NCI-H460 (cell line): ENCODE measurements at places on chromosomes 6 and 20.

GRCh38 chr6:170294813-170295509, 4.1 kb upstream of the DLL1 start:
- no peak for DNase-seq

GRCh38 chr20:29744071-29744470, 1513.4 kb upstream of the DEFB115 start:
- DNase-seq: no peak

DNA sequence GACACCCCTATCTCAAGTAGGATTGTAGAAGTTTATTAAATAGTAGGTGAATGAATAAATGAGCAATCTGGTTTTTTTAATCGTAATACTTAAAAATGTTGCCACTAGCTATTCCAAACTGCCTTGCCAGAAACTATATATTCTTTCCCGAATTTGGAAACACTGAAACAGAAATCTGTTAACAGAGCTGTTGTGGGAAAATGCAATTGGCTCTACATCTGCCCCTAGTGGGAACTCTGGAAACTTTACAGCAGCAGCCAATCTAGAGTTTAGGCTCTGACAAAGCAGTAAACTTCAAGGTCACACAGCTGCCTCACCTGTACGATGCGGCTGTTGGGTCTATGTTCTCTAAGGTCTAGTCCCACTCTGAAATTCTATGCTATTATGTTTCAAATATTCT, 41.7 kb downstream of the SYNE1 start:
- DNase-seq: no peak

DNA sequence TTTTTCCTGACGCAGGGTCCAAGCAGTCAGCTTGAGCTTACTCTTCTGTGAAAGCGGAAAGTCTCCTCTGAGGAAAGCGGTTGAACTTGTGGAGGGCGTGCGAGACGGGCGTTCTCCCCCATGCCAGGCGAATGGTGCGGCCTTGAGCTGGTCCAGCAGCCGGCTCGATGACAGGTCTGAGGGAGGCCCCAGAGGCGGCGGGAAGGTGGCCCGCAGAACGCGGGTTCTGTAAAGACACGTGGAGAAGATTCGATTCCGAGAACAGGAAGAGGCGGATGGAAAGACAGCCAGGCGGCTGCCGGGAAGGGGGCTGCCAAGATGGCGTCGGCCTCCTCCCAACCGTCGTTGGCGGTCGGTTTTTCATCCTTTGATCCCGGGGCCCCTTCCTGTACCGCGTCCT, 75.6 kb upstream of the TXNDC5 start:
- no peak for DNase-seq

DNA sequence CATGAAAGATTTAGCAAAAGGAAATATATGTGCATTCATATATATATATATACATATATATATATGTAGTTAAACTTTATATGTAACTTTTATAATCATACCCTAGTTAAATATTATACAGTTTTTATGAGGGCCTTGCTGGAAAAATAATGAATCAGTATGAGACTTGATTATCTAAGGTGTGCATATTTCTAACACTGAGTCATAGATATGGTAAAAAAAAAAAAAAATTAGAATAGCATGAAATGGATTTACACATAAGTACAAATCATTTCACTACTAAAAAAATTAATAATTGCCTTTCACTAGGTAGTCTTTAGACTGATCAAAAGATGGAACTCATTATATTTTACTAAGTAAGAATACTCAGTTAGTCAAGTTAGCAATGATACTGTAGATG, 51.3 kb upstream of the DST start:
- DNase-seq: no peak

DNA sequence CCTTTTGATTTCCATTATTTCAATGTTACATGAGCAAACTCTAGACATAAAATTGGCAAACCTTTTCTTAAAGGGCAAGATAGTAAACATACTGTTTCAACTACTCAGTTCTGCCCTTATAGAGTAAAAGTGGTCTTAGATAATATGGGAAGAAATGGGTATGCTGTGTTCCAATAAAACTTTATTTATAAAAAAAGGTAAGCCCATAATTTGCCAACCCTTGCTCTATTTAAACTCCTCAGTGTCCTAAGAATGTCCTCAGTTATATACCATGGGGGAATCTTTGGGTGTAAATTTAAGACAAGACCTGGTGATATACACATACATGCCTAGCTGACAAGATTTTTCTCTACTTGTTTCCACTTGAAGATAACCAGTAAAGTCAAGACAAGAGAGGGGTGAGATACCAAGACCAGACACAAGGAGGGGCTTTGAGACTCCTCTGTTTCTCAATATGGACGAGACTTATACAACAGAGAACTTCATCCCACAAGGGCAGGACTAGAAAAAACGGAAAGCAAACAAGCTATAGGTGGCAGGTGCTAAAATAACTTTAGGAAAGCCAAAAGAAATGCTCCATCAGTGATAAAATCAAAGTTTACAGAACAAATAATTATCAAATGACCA, 10.5 kb downstream of the SNX3 start:
- no peak for DNase-seq

DNA sequence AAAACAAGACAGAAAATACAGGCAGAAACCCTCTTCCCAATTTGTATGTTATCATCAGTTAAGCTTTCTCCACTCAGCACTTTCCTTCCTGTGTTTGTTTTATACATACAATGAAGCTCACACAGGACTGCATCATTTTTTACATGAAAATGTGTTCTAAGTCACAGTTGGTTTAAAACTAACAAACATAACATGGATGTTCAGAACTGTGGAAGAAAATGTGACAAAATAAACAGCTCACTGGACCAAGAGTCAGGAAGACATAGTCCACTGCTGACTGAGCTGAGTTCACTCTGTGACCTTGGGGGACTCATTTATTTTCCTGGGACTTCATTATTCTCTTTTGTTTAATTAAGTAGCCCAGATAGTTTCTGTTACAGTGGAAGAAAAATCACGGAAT, 331.5 kb downstream of the SYNE1 start:
- DNase-seq: no peak
